Fibroblast of lung (primary cell): ENCODE measurements at places on chromosomes 7 and 10.

GRCh38 chr10:125093974-125094705, 66.2 kb downstream of the CTBP2 start:
- no peak for DNase-seq

DNA sequence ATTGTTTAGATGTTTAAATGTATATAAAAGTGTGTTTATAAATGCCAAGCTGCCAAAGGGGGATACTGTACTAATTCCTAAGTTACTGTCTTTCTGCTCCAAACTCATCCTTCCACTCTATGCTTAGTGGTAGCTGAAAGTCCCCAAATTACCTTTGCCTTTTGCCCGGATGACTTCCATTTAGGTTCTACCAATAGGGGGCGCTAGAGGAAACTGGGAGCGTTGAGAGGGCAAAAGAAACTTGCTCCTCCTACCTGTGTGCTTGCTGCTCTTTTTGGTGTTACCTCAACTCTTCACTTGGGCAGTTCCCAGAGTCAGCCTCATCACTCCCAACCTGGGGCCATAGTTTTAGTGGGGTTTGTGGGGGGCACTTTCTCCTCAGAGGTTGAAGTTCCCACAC, 5.9 kb upstream of the OR2A25 start:
- DNase-seq: no peak

DNA sequence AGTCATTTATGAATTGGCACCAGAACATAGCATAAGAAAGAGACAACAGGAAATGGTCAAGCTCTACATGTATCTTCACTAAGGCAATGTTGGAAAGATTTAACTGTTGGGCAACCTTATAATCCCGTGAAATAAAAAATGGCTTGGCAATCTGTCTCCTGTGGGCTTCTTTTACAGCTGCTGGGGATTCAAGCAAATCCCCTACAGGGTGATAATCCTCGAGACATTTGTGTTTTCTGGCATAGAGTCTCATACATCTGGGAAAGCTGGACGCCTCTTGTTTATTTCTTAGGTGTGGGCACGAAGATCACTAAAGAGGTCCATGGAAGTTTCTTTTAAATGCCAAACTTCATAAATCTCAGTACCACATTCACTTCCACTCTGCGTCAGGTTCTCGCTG, 82.2 kb upstream of the GPR141 start:
- DNase-seq: no peak

DNA sequence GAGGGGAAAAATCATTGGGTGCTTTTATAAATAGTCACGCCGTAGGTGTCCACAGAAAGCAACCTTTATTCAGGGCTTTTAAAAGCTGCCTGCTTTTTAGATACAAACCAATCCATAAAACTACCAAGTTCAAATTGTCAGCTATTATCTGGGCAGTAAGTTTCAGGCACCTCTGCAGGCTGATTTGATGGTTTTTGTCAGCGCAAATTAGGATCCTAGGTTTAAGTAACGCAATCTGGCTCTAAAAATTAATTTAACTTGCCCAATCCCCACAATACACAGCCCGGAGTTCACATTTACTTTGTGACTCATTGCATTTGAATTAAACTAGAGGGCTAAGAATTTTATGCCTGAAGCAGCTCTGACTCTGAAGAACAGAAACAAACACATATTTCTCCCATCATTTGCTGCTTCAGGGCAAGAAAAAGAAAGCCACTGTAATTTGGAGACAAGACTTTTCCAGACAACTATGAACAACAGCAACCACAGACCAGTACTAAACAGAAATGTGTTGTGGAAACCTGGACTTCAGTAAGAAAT, 43.3 kb downstream of the NRP1 start:
- peak; percentile 82 for DNase-seq

GRCh38 chr7:53485354-53485753, 449.9 kb downstream of the POM121L12 start:
- DNase-seq: no peak

DNA sequence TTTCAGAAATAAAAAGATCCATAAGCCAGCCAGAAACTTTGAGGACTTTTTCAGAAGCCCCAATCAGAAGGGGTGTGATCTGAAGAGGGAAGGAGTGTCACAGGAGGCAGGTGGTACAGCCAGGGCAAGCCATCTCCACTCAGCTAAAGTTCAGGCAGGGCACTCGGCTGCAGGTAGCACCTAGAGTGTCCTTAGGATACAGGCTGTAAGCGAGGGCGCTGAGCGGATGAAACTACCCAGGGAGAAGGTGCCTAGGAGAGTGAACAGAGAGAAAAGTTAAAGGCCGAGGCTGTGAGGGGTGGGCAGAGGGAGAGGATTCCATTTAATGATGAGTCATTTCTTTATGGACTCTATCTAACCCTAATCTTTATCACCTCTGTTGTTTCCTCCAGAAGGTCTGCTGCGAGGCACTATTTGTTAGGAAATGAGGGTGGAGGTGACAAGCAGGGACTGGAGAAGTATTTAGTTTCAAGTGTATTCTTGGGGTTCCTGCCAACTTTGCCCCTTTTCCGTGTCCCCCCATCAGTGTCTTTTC, 29.8 kb upstream of the ZCCHC24 start:
- no peak for DNase-seq

DNA sequence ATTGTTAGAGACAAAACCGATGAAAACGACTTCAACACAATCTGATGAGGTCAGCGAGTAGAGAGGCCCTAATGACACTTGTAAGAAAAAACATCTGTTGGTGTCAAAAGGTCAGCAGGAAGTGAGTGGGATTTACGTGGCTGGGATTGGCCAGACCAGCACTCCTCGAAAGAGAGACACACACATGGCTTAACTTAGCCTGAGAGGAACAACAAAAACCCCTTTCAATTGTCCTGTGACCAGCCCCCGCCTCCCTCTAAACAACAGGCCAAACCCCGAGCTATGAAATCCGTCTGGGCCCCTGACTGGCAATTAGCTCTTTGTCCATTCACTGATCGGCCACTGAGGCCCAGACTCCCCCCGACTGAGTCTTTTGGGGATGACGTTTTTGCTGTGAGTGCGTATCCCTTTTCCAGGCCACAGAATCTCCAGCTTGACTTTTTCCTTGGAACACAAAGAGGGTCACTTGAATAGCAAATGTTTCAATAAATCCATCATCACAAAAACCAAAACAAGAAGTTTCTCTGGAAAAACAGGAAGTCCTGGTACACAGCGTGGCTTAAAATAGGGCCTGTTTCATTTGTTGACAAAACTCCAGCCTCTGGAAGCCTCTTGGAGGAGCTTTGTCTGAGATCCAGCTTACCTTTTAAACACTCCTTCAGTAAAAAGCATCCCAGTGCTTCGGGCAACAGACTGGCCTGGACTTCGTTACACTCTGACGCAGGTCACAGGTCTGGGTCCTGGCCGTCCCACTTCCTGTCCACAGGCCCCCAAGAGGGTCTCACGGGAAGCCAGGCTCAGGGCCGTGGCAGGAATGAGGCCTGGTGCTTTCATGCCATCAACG, 103.0 kb downstream of the CTBP2 start:
- DNase-seq: peak; percentile 99

- peak; percentile 68 for DNase-seq
These were observed 4.1 kb downstream of the ARMC3 start for GRCh38 chr10:22931948-22932347.

DNA sequence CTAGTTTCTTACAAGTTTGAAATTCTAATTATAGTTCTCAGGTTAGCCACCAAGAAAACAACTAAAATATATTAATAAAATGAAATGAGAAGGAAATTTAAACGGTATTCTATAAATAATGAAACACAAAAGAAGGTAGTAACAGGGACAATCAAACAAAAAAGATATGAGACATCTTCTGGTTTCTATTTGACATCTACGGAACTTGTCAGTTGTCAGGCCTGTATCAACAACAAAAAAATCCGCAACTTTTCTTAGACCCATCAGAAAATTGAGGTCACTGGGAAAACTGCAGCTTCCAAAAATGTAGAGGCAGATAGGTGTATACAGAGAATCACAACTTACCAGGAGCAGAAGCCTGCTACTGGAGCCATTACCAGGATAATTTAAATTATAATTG, 70.6 kb downstream of the ZPBP start:
- no peak for DNase-seq

GRCh38 chr7:13282377-13282980, 595.0 kb downstream of the ARL4A start:
- peak; percentile 36 for DNase-seq

DNA sequence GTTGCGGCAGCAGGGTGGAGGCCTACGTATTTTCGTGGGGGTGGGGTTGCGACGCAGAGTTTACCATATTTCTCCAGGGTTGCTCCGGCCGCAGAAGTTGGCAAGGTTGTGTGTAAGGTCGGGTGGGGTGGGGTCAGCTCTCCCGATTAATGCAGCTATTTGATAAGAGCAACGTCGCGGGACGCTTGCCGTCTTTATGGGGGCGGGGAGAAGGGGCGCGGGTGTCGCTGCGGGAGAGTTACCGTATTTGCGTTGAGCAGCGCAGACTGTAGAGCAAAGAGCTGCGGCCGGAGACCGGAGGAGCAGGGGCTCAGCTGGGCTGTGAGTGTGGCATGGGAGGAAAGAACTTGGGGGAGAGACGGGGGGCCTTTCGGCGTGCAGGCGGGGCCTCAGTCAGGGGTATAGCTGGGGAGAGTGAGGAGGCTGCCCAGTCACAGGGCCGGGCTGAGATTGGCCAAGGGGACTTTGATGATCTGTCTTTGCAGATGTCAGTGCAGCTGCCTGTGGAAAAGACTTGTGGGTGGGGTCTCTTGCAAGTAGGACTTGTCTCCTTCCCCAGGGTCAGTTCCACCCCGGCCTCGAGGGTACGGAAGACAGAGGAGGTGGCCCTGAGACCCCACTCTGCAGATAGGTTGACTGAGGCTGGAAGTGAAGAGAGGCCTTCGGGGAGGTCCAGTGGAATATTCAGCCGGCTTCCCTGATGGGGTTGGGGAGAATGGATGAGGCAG, 26.6 kb downstream of the ZNF775 start:
- no peak for DNase-seq

- peak; percentile 62 for DNase-seq
These were observed 568.3 kb downstream of the INHBA start for GRCh38 chr7:41134300-41135255.

GRCh38 chr7:32147546-32148268, 77.5 kb upstream of the PDE1C start:
- DNase-seq: peak; percentile 54

DNA sequence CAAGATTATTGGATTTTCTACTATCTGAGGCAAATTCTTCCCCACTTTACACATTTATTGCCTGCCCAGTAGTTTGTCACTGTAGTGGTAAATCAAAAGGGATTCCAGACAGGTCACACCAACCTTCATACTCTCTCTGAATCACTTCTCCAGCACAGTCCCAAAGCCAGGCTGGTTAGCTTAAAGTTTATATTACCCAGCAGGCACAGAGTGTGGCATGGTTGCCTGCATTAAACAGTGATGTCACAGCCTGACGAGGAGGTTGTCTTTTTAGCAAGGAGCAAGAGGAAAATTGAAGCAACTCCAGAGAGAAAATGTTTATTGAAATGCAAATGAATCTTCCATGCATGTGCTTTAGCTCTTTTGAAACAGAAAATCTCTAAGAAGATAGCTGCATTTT, 375.5 kb upstream of the CELF2 start:
- DNase-seq: no peak

GRCh38 chr7:107613948-107614347, 33.9 kb downstream of the BCAP29 start:
- DNase-seq: peak; percentile 17

DNA sequence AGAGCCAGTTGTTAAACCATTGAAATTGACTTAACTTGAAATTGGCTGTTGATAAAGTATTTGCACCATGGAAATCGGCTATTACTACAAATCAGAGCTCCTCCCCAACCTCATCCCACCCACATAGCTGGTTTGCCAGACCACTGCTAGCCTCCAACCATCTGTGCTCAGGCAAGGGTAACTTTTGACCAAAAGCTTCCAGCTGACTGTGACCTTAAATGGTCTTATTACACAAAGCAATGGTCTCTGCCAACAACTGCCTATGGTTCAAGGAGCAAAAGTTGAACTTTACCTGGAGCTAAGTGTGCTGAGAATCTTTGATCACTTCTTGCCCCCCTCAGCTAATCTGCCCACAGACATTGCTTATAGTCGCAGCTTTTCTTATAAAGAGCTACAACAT, 48.5 kb upstream of the ADRB1 start:
- no peak for DNase-seq

- DNase-seq: no peak
These were observed 27.5 kb upstream of the ZCCHC24 start for GRCh38 chr10:79472951-79473350.

DNA sequence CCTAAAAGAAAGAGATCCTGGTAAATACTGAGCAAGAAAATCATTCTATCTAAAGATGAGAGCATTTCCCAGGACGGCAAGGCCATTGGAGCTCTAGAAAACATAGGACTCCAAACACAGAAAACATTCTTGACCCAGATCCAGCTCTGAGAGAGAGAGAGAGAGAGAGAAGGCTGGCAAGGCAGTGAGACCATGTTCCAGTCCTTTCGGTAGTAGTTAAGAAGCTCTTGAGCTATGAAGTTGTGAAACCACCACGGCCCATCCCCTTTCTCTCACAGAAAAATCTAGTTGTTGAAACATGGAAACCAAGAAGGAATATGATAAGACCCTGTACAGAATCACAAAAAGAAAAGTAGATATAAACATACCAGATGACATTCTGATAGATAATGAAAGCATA, 212.4 kb upstream of the NPSR1 start:
- no peak for DNase-seq

DNA sequence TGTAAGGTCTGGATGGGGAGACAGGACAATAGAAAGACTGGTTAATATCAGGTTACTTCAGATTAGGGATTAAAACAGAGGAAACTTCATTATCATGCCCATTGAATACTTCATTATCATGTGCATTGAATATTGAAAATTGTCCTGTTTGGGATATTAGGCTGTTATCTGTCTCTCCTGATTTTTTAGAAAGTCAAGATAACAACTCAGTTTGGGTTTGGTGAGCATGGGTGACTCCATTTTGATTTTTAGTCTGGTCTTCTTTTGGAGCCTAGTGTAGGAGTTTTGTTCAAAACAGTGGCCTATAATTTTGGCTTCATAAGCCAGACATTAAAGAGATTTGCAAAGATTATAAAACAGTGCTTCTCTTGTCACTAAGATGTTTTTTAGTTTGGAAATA, 95.5 kb downstream of the ADK start:
- DNase-seq: no peak

DNA sequence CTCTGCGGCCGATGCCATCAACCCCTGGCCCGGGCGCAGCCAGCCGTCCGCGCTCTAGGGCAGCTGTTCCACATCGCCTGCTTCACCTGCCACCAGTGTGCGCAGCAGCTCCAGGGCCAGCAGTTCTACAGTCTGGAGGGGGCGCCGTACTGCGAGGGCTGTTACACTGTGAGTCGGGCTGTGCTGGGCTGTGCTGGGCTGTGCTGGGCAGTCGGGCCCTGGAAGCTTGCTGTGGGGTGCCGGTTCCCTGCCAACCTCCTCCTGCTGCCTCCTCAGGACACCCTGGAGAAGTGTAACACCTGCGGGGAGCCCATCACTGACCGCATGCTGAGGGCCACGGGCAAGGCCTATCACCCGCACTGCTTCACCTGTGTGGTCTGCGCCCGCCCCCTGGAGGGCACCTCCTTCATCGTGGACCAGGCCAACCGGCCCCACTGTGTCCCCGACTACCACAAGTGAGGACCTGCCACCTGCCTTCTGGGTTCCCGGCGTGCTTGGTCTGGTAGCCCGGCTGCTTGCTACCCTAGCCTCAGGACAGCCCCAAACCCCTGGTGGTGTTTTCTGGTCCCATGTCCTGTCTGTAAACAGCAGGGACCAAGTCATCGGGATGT, 7.5 kb downstream of the ZYX start:
- no peak for DNase-seq

- DNase-seq: no peak
These were observed 301.9 kb downstream of the CDK14 start for GRCh38 chr7:90897961-90898469.
